Left colon (tissue), 2 donors: ENCODE measurements at places on chromosomes 5 and 9.

DNA sequence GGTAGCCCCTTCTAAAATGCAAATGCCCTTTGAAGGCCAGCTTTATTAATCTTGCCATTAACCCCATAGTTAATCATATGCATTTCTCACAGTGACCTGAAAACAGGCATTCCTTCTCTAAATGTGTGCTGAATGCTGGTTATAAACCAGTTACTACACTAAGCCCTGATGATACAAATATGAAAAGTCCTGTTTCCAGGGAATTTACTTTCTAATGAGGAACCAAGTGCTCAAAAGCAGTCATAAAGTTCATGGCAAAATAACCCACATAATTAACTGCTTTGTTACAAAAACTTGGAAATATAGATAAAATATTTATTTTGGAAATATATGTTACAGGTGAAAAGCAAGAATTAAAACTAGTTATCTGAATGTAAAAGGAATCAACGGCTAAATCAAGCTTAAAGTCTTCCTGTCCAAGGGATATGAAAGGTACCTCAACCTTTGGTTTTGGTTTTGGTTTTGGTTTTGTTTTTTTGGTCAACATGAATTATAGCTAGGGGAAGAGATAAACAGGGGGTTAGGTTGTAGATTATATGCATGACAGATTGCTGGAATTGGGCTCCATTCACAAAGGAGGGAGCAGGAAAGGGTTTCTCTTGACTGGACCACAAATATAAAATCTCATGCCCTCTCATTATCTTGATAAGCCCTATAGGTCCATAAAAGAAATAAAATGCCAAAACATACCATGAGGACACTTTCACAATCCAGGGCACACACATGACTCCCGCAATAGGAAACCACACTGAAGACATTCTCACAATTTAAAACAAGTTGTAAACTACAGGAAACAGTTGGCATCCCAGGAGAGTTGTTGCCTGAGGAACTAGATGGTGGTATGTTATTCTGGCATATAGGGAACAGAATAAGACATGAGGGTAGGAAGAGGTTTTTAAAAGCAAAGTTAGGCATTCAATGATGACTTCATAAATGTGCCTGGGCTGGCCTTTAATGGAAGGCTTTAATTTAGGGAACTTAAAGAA is 46.7 kb upstream of the MACIR start:
- no peak for DNase-seq

DNA sequence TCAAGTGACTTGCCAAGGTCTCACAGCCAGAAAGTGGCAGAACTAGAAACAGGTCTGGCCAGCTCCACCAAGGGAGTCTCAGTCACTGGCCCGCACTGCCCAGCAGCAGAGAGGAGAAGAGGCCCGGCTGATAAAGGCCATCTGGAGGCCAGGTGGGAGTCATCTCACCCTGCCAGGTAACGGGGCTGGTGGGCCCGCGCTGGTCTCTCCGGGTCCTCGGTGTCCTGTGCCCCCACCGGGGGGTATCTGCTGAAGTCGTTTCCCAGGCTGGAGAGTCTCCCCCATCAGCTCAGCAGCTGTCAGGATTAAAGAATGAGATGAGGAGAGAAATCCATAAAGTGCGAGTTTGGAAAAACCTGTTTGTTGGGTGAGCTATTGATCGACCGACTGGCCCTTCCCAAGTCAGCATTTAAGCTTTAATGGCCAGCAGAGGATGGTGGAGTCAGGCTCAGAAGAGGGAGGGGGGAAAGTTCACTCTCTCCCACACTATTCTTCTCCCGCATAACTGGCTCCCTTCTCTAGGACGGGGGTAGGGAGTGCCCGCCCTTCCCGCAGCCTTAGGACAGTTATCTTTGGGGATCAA is 30.3 kb downstream of the LMX1B start:
- no peak for DNase-seq

DNA sequence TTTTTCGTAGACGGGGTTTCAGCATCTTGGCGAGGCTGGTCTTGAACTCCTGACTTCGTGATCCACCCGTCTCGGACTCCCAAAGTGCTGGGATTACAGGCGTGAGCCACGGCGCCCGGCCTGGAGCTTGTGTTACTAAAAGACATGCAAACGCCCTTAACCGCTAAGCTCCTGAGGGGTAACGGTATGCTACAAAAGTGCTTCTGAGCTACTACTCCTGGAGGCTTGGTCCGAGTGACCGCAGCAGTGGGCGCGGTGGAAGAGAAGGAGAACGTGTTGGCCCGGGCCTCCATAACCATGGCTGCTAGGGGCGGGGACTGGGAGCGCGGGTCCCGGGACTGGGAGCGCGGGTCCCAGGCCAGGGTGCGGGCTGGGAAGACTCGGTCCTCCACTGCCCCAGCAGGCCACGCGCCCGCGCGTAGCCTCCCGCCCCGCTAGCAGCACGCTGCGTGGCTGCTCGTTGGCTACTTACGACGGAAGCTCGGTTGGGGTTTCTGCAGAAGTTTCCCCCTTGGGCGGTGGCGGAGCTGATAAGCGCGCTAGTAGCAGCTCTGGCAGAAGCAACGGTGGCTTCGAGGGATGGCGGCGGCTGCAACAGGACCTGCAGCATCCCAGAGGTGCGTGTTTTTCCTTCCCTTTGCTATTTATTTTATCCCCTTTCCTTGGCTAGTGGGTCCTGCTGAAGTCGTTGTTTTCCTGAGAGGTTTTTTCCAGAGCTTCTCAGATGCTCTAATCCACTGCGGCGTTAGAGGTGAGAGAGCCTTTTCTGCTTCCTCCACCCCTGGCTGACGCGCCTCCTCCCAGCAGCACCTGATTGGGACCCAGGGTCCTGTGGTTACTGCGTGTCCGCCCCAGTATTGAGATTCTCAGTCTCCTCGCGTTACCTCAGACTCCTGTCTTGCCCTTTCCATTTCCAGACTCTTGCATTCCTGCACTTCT is 69.2 kb upstream of the CCDC180 start:
- peak; percentile 74 for DNase-seq

GRCh38 chr9:77896938-77897667 is 134.5 kb downstream of the GNAQ start:
- no peak for DNase-seq

DNA sequence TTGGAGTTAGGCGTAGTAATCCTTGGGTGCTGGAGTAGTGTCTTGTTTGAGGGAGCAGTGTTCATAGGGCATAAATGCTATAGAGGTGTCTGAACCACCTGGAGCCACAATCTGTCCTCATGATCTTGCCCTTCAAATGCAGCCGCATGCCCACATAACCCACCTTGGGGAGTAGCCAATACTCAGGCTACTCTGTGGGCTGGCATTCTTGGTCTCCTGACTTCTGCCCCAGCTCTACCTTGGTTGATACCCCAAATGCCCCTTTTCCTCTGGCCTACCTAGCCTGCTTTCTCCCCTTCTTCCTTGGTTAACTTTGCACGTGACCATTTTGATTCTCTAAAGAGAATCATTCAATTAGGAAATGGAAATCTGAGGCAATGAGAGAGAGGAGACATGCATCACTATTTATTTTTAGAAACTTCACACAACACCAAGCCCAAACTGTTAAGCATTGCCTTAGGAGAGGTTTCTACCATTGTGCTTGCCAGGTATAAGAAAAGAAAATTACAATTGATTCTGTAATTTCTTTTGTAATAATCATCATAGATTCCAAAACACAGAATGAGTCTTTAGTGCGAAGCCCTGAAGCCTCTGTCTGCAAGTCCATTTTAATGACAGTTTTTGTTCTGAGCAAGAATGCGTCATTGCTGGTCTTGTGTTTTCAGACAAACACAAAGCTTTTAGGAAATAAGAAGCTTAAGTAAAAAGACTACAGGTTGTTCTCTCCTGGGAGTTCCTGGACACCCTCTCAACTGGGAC is 135.2 kb downstream of the C9orf152 start:
- DNase-seq = no peak

GRCh38 chr9:85024374-85024773 is 354.8 kb downstream of the NTRK2 start:
- DNase-seq = no peak

DNA sequence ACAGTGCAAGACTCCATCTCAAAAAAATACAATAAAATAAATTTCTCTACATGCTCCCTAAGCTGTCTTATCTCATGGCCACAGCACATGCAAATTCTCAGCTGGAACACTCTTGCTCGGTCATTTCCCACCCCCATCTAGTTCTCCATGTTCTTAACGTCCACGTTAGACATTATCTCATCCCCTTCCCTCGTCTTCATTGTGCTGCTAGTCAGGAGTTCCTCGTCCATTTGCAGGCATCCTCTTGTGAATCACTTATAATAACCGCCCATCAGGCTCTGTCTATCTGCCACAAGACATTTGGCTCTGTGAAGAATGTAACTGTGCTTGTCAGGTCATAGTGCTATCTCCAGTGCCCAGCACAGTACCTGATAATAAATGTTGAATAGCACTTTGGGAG is 32.9 kb upstream of the GOLGA1 start:
- DNase-seq = no peak

DNA sequence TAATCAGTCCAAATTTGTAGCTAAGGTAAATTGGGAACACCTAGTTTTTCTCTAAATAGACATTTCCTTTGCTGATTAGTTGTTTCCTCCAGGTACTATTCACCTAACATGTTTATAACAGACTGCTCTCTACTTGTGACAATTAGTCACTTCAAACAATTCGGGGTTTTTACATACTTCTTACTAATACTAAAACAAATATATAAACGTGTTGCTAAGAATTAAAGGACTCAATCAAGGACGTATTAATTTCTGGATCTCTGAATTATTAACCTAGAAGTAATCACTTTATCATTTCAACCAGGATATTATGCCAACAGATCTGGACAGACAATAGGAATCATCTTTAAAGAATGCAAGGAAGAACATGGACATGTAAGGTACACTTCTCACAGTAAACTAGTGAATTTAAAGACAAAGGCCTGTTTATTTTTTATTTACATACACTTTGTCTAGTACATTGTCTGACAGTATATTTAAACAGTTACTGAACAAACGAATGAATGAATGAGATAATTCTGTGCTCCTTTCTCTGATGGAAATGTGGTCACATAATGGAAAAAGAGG is 22.3 kb downstream of the PJA2 start:
- DNase-seq = no peak

DNA sequence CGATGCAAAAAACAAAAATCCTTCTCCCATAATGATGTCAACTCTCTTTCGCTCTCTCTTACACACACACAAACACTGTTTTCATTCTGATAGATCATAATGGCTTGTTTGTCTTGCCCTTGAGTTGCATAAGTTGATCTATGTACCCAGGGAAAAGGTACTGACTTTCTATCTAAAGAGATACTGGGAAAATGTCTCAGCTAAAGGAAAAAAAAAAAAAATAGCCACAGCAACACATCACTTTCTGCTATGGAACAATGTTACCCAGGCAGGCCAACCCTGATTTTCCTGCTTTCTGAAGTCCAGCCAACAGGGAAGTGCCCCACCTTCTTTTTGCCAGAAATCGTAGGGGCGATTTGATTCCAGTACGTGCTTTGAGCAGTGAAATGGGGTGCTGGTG is 212.6 kb upstream of the ACTBL2 start:
- DNase-seq = no peak

DNA sequence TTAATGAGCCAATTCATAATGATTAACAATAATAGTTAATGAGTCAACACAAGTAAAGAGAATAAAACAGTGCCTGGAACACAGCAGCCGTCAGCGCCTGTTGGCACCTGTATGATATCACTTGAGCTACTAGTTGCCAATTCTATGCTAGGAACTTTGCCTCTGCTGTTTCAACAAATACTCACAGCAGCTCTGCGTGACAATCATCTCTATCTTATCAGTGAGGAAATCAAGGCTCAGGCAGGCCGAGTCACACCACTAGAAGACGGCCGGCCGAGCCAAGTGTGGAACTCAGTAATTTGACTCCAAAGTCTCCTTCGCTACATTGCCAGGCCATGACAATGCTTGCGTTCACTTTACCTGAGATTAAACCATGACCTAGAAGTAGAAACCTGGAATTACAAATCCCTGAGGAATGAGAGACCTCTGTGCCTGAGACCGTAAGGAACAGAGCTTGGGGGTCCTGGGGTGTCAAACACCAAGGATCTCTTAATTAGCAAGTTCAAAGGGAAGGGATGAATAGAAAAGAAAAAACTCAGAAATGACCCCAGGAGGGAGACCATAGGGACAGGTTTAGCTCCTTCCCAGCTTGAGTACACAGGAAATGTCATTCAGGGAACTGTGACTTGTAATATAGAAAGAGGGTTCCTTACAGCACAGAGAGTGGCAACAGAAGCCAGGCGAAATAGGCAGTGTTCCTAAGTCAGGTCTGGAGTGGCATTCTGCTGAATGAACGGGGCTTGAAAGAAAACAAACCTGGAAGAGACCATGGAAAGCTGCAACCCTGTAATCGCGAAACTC is 109.1 kb downstream of the SUSD1 start:
- DNase-seq = peak; percentile 74

DNA sequence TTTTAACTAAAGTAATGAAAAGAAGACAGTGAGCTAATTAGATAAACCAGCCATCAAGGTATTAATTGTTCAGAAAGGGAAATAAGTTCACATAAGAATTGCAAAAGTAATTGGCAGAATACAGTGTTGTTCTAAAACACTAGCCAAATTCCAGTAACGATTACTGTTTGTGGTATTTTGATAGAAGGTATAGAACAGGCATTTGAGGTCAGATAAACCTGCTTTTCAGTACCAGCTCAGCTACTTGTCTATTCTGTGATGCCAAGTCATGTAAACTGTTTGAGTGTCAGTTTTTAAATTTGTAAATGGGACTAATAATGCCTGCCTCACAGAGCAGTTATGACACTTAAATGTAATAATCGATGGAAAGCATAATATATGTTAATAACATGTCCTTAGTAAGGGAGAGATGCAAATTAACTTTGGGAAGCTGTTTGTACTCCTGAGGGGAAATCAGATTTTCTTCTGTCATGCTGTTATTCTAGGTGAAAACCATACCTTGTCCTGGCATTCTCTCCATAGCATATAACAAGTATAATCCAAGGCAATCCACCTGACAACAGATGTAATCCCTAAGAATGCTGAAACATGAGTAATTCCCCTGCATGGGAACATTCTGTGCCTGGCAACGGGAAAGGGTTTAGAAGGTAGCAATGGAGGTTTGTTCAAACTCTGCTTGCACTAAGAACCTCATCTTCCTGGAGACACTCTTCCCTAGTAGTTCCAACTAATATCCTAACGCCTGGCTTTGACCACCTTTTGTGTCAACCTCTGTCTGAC is 509.5 kb upstream of the PAPPA start:
- DNase-seq = no peak

- DNase-seq = no peak
Measured at GRCh38 chr5:179418972-179419371, 73.7 kb upstream of the ADAMTS2 start.

DNA sequence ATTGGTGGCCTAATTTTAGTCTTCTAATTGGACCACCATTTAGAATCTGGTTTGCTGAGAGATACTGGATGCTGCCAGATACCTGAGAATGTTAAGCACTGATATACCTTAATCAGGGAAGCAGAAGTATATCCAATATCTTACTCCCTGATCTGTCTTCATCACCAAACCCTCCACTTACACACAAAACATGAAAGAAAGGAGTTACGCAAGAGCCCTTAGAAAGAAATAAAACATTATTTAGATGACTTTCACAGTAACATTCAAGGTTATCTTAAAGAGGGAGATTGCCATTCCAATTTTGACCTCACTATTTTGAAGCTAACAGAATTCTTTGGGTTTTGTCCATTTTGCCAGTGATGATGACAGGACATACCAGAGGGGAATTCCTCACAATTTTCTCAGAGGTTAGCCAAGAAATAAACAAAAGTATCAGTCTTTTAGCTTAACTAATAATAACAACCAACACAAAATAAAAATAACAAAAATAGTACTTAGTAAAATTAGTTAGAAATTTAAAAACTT is 496.1 kb downstream of the NFIB start:
- DNase-seq = no peak
